Gastrocnemius medialis (tissue), 4 donors: ENCODE measurements at places on chromosomes 5 and 9. TPM values are rescaled to one million over a fixed set of nuclear protein-coding genes. Genes with fewer than 3 reads are reported as not detected.

Gene LCP2
- 1.9 TPM for total RNA-seq

Gene CA9
- not detected for total RNA-seq

Gene TMEM174
- not detected for total RNA-seq

Gene GRAMD2B
- 10.4 TPM for total RNA-seq

Gene STK32A
- total RNA-seq: 0.04 TPM

Gene CARTPT
- total RNA-seq: not detected
